ENCODE measurements at places on chromosomes 1 and 21.
A peak's percentile ranks its signal among the peaks of the same experiment; 100 is the strongest.

DNA sequence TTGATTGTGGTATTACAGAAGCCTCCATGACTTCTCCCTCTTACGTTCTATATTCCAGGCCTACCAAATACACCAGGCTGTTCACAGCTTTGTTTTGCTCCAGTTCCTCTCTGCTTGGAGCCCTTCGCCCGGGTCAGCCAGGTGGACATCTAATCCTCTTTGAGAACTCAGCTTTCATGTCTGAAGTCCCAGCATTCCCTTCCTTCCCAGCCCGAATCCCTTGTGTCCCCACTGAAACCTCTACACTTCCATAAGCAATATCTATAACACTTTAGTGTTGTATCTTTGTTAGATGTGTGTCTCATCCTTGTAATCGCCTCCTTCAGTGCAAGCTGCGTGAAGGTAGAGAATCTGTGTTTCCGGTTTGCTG, 1.9 kb downstream of the RNF11 start:
- no peak for DNase-seq

DNA sequence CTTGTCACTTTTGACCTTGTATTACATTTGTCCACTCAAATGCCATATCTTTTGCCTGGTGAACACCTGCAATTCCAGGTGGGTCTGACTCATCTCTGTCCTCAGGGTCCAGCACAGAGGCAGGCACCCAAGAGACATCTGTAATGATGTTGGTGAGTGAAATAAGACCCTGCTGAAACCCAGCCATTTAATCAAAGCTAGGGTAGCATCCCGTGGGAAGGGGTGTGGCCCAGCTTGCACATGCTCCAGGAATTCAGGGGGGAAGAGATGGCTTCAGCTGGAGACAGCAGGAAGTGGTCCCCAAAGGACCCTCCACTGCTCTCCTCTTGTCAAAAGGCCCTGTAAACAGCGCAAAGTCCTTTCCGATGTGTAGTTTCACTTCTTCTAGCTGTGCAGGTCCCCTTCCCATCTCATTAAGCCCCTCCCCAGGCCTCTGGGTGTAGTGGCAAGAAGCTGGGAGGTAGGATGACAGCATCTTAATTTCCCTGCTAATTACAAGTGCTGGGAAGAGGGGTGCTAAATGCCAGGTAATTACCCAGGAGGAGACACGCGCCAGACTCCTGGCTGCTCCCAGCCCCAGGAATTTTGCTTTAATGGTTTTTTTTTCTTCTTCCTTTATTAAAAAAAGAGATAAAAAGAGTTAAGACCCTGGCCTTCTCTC, 54.4 kb upstream of the TRABD2B start:
- DNase-seq, result no peak

GRCh38 chr1:238242181-238242580, 351.5 kb upstream of the ZP4 start:
- no peak for DNase-seq

DNA sequence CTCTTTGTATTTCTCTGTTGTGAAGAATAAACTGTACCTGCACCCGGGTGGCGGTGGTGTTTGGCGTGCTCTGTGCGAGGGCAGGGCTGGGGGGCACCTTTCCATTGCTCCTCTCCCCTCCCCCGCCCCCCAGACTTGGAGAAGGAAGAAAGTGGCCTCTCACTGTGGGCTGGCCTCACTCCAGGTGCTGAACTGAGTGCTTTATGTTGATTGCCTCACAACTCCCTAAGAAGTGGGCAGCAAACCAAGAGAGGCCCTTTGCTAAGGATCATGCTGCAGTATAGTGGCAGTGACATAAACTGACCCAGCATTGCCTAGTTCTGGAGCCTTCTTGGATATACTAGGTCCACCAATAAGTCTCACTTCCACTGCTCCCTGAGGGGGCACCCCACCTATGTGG, 20.2 kb downstream of the A3GALT2 start:
- DNase-seq, result no peak

- no peak for DNase-seq
Observed at GRCh38 chr1:186927884-186928283, 99.1 kb downstream of the PLA2G4A start.

GRCh38 chr21:33762803-33763581, 120.7 kb downstream of the ITSN1 start:
- DNase-seq, result no peak

DNA sequence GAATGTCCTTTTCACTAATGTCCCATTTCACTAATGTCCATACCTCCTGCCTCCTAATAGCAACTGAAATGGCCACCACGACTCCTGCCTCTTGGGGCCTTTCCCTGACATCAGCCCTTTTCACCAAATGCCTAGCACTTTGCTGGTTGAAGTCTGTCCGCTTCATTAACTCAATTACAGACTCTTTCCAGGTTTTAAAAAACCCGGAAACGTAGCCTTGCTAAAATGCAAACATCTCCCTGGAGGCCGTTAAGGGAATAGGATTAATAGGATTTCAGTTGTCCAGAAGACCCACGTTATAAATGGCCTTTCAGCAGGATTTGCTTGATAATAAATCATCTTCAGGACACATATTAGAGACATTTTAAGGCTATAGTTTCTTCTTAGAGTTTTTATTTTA, 25.7 kb upstream of the ERO1B start:
- DNase-seq, result no peak

DNA sequence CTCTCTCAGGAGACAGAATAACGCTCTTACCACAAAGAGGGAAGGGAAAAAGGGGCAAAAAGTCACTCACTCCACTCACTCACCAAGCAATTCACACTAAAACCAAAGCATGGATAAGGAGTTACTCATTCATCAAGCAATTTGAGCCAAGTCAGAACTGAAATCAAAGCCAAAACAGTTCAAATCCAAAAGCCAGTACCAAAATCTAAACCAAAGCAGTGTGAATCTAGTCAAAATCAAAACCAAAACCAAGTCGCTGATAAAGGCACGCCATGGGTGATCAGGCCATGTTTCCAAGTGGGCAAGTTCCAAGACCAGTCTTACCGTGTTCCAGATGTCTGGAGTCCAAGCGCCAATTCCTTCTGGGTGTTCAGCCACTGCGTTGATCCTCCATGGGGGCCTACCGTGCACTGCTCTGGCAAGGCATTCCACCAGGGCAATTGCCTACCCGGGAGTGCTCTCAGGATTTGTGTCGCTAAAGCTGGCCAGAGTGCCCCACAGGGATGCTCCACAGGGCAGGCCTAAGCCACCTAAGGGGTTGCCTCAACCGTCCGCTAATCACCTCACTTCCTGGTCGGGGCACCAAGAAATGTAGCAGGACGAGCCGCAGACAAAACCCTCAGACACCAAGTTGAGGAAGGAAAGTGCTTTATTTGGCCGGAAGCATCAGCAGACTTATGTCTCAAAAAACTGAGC, 142.3 kb downstream of the TRIM33 start:
- DNase-seq, result no peak

- no peak for DNase-seq
Observed at GRCh38 chr21:36699546-36700294, 805 bp downstream of the SIM2 start.

DNA sequence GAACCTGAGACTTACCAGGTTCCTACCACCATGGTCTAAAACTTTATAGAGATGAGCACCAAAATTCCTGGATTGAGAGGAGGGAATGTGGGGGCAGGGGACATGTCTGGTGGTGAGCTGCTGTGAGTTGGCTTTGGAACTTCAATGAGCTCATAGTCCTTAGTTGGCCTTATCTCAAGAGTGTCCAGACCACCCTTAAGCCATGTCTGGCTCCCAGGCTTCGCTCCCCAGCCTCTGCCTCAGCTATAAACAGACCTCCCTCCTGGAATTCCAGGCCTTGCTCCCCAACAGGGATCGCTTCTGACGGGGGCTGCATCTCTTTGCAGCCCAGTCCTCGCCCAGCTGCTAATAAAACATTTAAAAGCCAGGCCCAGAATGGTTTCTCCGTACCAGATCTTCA, 19.5 kb downstream of the ATF3 start:
- no peak for DNase-seq

DNA sequence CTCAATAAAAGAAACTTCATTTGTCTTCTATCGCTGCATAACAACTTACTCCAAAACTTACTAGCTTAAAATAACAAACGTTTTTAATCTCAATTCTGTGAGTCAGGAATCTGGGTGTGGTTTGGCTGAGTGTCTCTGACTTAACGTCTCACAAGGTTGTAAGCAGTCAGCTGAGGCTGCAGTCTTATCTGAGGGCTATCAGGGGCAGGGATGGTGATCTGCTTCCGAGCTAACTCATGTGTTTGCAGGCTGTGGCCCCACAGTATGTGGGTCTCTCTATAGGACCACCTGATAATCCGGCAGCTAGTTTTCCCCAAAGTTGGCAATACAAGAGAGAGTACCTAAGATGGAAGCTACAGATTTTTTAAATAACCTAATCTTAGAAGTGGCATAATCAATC, 234.2 kb upstream of the FGGY start:
- DNase-seq, result no peak

DNA sequence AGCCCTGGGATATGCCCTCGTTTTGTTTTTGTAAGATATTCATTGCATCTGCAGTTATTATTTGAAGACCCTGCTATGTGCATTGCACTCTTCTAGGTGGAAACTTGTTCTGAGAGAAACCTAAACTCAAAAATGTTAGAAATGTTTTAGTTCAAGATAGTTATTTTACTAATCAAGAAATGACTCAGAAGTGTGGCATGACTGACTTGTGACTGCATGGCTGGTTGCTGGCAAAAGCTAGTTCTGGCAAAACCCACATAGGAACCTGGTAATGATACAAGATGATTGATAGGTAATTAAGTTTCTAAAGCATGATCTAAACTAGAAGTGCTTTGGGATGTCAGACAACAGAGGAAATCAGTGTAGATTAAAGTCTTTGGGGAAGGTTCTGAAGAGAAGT, 33.8 kb upstream of the NFASC start:
- no peak for DNase-seq

- DNase-seq, result no peak
Observed at GRCh38 chr21:41444703-41445464, 18.8 kb downstream of the MX1 start.

DNA sequence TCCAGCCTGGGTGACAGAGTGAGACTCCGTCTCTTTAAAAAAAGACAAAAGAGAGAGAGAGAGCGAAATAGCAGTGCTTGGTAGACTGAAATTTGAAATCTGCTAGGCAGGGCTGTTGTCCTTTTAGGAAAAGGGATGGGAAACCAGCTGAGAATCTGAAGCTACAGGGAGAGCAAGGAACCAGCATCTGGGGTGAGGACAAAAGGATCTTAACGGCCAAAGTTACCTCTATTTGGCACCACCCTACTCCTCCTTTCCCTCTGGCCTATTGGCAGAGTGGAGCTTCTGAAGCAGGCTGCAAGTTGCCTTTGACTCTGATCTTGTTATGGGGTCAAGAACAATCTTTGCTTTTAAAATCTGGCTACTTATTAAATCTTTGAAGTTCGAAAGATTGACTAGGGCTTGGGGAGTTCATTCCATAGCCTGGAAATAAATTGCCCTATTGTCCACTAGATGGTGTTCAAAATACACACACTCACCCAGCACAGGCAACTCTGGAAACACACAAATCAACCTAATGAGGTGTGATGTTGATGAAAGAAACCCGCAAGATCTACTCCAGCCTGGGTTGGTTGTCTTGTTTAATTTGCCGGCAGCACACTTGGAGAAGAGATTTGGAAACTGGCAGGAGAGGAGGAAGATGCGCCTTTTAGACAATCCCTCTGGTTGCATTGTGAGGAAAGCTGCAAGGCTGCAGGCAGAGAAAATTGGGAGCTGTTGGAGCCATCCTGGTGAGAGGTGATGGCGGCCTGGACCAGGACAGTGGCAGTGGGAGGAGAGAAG, 16.5 kb upstream of the PARP1 start:
- DNase-seq, result peak; percentile 26

DNA sequence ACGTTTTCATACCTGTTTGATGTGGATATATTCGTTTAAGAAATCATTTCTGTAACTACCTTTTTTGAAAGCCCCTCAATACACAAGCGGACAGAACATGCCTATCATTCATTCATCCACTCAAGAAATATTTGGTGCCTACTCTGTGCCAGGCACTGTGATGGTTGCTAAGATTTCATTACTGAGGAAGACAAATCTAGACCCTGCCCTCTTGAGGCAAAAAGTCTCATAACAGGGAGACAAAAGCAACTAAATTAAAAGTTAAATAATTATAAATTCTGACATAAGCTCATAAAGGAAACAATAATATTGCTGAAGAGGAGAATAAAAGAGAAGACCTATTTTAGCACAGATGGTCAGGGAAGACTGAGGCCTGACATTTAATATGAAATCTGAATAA, 203.5 kb upstream of the ZNHIT6 start:
- DNase-seq, result no peak

- peak; percentile 48 for DNase-seq
Observed at GRCh38 chr1:248858096-248858890, 592 bp downstream of the ZNF692 start.

DNA sequence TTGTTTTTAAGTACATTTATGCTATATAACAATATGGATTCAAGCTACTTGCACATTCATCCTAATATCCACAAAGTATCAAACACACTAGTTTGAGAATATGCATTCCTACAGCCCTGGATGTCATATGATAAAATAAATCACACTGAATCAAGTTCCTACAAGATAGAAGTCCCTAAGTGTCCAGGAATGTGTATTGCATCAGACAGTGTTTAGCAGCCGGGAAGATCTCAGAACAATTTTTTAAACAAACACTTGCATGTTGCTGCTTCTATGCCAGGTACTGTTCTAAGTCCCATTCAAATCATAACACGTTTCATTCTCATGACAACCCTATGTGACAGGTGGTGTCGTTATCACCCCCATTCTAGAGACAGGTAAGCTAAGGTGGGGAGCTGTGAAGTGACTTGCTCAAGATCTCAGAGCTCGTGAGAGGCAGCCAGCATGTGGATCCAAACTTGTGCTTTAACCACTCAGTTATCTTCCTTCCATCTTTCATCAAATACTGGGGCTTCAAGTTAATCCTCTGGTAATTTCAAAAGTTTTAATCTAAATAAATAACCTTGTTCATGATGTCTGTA, 68.3 kb upstream of the KIF26B start:
- DNase-seq, result no peak

DNA sequence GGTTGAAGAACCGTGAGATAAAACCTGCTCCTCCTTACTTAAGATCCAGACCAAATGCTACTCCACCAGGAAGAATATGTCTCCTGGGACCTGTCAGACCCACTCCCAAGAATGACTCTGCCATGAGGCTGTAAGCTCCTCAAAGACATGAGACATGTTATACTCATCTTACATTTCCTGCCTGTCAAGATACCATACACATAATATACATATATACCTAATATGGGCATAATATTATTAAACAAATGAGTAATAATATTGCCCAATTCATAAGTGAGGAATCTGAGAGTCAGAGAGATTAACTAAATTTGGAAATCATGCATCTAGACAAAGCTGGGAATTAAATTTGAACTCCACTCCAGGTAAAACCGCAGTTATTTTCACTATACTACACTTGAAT, 634.9 kb downstream of the LMO4 start:
- DNase-seq, result no peak

- no peak for DNase-seq
Observed at GRCh38 chr1:56510642-56511021, 68.7 kb downstream of the PLPP3 start.

DNA sequence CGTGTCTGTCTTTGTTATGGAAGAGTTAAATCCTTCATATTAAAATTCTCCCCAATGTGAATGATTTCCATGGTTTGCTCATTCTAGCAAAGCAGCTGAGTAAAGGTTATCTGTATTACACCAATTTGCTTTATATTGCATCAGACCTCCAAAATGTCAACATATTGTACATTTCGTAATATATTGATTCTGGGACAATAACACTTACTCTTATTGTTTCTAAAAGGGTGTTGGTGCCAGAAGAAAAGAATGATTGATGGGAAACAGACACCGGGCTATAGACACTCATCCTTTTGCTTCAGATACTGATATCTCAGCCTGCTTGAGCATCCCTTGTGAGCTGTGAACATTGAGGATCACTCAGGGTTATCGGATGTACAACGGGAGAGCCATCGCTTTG, 7.0 kb downstream of the NTNG1 start:
- DNase-seq, result no peak
